ENCODE measurements at places on chromosomes 1 and 21.

GRCh38 chr1:1086911-1087341, 12.8 kb upstream of the RNF223 start:
- no peak for DNase-seq

GRCh38 chr1:100230765-100231164, 18.9 kb downstream of the DBT start:
- no peak for DNase-seq

DNA sequence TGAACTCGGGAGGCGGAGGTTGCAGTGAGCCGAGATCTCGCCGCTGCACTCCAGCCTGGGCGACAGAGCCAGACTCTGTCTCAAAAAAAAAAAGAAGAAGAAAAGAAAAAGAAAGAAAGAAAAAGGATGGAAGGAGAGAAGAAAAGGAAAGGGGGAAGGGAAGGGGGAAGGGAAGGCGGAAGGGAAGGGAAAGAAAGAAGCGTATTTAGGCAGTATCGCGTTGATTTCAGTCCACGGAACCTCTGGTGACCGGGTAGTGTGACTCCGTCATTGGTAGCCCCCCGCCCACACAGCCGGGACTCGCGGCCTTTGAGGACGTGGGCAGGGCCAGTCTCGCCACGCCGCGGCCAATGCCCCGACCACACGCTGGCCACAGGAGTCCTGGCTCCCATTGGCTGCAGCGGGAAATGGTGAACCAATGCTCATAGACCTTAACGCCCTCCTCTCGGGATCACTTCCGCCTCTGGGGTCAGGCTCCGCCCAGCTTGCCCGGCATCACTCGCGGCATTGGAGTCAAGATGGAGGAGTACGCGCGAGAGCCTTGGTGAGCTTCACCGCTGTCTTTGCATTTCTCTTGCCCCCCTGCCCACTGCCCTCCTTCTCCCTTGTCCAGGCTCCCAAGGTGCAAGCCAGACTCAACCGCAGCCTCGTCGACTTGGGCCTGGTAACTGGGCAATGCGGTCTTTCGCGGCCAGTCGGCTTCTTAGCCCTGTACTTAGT, at the start of gene TIMM17A:
TSS of gene TIMM17A (plus strand) at position 495 of the 720 bp plus-strand sequence. CDS start at position 519, 24 bp downstream.
- peak; percentile 90 for DNase-seq

- no peak for DNase-seq
Observed at GRCh38 chr1:87686136-87686495, 357.4 kb downstream of the LMO4 start.

GRCh38 chr1:247913786-247914185, 6.3 kb upstream of the OR2T8 start:
- DNase-seq, result no peak

- no peak for DNase-seq
Observed at GRCh38 chr1:8133190-8133589, 107.1 kb upstream of the ERRFI1 start.

DNA sequence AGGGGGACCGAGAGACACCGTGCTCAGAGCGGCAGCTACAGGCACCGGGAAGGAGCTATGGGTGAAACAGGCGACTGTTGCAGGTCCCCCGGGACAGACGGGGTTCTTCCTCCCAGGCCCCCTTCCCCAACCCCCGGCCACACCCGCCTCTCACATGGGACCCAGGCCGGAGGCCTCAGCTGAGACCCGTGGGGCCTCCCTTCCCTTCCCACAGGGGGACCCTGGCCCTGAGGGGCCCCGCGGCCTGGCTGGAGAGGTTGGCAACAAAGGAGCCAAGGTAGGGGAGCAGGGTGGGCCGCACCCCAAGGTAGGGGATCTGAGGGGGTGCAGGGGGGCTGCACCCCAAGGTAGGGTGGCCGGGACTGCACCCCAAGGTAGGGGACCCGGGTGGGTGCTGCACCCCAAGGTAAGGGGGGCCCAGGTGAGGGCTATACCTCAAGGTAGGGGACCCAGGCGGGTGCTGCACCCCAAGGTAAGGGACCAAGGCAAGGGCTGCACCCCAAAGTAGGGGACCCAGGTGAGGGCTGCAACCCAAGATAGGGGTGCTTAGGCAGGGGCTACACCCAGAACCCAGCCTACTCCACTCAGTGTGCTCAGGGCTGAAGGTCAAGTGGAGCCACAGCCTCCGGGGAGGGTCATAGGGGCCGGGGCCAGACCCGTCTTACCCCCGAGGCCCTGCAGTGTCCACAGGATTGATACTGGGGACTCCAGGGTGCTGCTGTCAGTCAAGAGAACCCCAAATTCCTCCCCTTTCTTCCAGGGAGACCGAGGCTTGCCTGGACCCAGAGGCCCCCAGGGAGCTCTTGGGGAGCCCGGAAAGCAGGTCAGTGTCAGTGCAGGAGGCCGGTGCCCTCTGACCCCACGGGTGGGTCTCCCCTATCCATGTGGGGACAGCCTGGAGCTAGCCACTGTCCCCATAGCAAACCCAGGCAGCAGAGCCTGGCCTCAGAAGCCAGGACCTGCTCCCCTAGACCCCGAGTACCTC, 22.7 kb downstream of the COL6A2 start:
- no peak for DNase-seq

- DNase-seq, result no peak
Observed at GRCh38 chr1:164561007-164561406, 2.0 kb downstream of the PBX1 start.

DNA sequence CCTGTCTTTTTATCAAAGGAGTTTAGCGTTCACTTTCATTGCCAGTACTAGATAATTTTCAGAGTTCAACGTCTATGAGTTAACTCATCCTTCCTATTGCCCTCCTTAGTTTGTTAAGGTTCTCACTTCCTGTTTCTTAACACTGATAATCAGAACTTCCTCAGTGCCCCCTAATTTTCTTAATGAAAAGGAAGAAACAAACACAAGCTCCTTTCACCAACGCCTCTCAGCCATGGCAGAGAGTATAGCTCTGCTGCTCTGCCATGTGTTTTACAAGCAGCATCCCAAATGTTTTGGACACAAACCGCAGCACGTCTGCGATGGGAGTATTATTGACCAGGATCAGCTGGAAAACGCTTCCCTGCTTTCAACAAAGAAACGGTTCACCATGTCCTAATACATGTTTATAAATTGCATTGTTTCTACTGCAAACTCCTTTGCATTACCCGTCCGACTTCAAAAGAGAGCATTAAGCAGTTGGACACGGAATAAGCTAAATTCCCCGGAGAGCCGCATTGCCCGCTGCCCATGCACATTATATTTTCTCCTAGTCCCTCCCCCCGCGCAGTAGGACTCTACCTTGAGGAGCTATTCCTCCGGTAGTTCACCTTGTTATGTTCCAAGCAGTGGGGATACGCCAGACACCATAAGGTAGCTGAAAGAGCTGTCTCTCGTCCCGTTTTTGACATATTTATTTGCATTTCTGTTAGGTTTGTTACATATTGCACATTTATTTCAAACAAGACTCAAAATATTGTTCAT, 561 bp downstream of the OLFM3 start:
- DNase-seq, result no peak

- DNase-seq, result no peak
Observed at GRCh38 chr1:201582705-201583442, 43.9 kb downstream of the NAV1 start.

DNA sequence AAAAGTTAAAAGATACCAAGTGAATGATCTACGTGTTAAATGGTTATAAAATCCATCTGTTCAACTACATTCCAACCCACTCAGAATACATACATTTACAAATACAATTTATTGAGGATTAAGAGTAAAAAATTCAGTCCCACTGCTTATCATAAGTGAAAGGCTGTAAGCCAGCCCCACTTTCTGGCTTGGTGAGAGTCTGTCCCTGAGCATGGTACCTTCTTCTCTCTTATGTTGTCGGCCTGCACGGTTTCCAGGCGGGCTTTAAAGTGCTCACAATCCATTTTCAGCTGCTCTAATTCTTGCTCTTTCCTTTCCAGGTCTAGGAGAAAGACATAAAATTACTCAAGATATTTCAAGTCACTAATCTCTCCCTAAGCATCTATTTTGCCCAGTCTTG, 15.2 kb downstream of the HSF2BP start:
- DNase-seq, result no peak

DNA sequence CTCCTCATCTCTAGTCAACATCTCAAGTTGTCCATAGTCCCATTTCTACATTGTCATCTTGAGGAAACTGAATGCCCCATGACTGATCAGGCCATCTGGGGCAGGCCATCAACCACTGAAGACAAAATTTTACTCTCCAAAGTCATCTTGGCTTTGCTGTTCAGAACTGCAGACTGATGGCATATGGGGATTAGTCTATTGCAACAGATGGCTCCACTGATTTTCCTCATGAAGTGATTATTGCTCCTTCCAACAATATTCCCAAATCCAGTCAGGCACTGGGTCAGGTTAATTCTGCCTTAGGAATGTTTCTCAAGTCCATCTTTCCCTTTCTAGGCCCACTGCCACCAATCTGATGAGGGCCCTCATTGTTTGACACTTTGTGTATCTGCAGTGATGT, 101.7 kb downstream of the ESRRG start:
- DNase-seq, result no peak

DNA sequence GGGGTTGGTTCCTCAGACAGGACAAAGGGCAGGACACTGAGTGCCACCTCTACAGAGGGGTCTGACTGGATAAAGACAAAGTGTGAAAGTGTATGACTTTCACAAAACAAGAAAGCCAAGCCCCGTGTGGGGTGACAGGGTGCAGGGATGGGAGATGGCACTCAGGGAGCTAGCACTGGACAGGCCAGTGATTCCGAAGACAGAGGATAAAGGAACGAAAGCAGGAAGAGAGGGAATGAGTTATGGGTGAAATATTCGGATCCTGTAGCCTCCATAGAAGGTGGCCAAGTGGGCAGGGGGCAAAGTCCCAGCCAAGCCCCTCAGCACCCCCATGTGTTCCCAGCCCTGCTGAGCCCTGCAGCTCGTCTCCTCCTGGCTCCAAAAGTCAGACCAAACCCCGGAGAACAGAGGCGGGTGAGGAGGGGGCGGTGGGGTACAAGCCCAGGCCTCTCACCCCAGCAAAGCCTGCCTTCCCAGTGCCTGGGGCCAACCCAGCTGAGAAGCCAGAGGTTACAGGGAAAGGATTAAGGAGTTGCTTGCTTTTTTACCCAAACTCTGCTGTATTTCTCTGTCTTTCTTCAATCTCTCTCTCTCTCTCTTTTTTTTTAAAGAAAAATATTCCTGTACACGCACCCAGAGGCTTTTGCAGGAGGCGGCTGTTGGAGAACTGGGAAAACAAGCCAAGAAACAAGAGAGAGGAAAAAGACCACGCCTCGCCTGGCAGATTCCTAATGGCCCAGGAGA, 14.0 kb upstream of the WASF2 start:
- no peak for DNase-seq

DNA sequence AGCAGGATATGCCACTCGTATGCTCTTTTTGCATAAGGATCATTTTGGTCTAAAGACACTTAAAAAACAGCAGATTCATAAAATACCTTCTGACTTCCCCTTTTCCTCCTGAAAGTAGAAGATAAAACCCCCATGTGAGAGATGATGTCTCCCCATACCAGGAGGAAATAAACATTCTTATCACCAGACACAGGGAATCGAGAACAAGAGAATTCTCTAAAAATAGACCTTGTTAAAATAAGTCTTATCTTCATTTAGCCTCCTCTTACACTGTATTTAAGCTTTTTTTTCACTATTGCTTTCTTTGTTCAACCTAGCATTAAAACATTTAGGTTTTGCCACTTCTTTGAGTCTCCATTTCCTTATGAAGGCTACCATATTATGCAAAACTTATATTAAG, 709.3 kb downstream of the KCNT2 start:
- DNase-seq, result no peak

DNA sequence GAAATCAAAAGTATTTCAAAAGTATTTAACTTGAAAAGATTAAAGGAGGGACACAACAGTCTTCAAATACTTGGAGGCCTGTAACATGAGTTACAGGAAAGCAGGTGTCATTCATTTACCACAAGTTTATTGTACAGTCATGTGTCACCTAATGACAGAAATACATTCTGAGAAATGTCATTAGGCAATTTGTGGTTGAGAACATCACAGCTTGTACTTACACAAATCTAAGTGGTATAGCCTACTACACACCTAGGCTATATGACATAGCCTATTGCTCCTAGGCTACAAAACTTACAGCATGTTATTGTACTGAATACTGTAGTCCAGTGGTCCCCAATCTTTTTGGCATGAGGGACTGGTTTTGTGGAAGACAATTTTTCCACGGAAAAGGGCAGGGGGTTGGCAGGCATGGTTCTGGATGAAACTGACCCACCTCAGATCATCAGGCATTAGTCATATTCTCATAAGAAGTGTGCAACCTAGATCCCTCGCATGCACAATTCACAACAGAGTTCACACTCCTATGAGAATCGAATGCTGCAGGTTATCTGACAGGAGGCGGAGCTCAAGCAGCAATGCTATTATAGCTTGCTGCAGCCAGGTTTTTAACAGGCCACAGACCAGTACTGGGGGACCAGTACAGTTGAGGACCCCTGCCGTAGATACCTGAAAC, 25.0 kb upstream of the PHTF1 start:
- DNase-seq, result no peak

DNA sequence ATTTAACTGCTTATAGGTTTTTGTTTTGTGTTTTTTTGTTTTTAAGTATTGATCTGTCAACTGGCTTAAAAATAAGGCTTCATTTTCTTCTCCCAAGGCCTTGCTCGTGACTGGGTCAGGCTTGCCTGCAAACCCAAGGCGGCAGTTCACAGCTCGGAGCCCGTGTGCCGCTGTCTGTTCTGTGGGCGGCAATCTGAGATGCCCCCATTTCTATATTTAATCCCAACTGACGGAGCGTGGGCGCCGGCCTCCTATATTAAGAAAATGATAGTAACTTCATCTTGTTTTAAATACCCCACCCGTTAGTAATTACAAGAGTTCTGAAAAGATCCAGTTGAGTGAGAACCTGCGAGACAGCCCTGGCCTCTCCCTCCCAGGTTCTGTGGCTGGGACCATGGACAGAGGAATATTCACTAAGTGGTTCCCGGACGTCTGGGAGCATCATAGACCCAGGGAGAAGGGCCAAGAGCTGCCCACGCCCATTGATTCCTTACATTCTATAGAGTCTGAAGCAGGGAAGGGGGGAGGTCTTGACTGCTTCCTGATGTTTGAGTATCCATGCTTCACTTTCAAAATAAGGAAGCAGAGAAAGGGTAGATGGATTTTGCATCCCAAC, 42.6 kb upstream of the GPR153 start:
- DNase-seq, result no peak

DNA sequence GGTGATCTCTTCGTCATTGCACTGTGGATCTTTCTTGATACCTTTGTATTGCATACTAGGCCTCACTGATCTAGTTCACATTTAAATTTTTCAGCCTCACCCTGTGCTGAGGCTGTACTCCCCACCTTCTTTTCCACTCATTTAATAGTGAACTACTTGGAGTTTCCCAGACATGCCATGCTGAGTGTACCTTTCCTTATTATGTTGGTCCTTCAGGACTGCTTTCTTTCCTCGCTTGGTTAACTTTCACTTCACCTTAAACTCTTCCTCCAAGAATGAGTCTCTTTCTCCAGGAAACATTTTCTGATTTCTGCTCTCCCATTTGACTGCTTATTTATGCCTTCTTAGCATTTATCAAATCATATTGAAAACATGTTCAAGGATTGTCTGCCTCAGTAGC, 20.8 kb downstream of the RNF2 start:
- DNase-seq, result no peak

- no peak for DNase-seq
Observed at GRCh38 chr1:68704800-68705443, 208.0 kb upstream of the DEPDC1 start.
